GM20000 (cell line): ENCODE measurements at places on chromosomes 12 and 14.

- no peak for DNase-seq
Observed at GRCh38 chr14:76309572-76310162, 66.3 kb upstream of the ESRRB start.

DNA sequence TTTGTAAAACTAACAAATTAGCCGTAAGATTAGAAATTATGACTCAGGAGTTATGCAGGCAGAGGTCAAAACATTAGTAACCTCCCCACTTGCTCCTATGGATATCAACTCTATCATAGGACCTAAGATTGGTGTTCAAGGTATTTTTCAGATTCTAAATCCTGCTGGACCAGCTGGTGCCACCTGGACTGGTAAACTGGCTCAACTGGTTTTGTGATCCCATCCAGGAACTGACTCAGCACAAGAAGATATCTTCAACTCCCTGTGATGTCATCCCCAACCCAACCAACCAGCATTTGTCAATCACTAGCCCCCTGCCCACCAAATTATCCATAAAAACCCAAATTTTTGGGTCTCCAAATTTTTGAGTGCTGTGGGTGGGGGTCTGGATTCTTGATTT lies 98.1 kb upstream of the OR4E1 start:
- DNase-seq, result no peak

- DNase-seq, result no peak
Observed at GRCh38 chr12:54444206-54444605, 25.1 kb upstream of the ITGA5 start.

- no peak for DNase-seq
Observed at GRCh38 chr14:76884853-76885276, 58.7 kb downstream of the LRRC74A start.
